ENCODE measurements at places on chromosomes 12 and 14.

DNA sequence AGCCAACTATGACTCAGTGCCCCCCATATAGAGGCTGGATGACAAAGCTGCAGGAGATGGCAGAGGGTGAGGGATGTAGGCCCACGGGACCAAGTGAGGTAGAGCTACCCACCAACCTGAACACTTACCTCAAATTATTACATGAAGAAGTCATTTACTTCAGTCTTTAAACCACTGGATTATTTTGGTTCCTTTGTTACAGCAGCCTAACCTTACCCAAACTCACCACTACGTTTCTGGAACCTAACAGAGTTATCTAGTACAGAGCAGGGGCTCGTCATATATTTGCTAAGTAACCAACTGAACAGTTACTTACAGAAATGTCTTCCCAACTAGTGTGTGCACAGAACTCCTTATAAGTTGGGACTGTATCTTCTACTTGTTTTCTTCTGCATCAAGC lies 85.2 kb upstream of the IGF1 start:
- DNase-seq = no peak

DNA sequence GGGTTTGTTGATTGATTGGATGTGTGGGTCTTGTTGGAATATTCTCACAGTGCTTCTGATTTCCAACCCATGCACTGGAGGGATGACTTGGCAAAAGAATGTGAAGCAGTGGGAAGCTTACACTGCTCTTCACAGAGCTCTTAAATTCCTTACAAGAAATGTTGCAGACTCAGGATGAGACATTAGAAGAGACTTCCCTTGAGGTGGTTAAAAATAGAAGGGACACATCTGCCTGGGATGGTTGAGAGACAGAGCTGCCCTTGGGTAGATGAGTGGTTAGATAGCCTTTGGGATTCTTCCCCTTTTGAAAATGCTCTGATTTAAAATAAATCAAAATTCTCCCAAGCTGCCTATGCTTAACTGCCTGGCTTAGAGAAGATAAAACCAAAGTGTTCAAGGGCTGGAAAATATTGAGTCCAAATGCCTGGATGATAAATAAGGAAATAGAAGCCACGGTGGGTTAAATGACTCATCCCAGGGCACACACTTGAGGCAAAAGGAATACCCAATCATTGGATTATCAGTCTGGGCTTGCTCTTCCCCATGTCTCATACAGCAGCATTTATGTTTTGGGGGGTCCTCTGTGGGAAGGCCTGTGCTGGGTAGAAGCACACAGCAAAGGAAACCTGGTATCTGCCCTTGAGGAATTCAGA lies 264.3 kb downstream of the AKAP6 start:
- no peak for DNase-seq

- no peak for DNase-seq
Observed at GRCh38 chr12:70619471-70620152, 17.6 kb downstream of the PTPRB start.

DNA sequence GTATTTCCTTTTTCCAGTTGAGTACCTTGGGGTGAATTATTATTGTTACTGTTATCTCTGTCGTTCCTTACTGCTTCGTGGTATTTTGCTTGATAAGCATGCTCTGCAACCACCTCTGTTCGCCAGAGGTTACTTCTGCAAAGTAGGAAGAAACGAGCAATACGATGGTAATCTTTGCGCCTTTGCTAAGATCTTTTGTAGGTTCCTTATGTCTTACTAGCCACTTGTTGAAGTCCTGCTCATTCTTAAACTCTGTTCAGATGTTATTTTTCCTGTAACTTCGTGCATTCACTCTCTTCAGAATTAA lies 729 bp upstream of the M6PR start:
- no peak for DNase-seq

DNA sequence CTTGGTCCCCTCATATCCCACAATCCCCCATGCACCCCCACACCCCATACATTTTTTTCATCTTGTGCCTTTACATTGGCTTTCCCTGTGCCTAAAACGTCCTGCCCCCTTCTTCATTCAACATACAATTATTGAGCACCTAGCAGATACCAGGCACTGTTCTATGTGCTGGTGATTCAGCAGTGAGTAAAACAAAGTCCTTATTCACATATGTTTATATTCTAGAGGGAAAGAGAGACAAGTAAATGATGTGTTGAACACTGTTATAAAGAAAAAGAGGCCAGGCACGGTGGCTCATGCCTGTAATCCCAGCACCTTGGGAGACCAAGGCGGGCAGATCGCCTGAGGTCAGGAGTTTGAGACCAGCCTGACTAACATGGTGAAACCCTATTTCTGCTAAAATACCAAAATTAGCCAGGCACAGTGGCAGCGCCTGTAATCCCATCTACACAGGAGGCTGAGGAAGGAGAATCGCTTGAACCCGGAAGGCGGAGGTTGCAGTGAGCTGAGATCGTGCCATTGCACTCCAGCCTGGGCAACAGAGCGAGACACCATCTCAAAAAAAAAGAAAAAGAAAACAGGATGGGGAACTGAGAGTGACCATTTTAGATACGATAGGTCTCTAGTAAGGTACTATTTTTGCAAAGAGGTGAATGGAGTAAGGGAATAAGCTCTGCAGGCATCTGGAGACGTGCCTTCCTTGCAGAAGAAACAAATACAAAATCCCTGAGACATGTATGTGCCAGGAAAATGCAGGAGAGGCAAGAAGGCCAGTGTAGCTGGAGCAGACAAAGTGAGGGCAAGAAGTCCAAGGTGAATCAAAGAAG lies 12.2 kb downstream of the SLC7A7 start:
- DNase-seq = no peak

DNA sequence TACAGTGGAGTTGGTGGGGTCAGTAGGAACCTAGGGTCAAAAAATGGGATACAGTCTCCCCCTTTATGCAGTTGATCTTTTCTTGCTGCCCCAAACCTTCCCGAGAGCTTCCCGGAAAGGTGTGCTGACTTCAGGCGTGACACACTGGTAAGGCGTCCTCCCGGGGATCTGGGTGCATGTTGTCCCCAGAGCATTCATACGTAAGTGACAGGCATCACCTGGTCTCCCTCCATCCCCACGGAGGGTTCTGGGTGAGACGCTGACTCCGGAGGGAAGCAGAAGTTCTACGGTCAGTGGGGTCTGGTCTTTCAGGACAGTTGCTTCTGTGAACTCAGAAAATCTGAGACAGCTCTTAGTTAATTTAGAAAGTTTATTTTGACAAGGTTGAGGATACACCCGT lies 159.6 kb upstream of the RTL1 start:
- no peak for DNase-seq

DNA sequence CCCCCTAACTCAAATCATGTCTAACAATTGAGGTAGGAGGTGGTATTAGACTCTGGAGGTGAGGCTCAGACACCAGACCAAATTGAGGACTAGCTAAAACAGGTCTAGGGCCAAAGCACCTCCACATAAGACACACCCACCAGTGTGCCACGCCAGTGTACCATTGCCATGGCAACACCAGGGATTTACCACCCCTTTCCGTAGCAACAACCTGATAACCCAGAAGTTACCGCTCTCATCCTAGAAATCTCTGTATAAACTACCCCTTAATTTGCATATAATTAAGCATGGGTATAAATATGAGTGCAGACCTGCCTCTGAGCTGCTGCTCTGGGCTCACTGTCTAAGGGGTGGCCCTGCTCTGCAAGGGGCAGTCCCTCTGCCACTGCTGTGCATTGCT lies 57.4 kb upstream of the PPP2R5C start:
- DNase-seq = no peak

DNA sequence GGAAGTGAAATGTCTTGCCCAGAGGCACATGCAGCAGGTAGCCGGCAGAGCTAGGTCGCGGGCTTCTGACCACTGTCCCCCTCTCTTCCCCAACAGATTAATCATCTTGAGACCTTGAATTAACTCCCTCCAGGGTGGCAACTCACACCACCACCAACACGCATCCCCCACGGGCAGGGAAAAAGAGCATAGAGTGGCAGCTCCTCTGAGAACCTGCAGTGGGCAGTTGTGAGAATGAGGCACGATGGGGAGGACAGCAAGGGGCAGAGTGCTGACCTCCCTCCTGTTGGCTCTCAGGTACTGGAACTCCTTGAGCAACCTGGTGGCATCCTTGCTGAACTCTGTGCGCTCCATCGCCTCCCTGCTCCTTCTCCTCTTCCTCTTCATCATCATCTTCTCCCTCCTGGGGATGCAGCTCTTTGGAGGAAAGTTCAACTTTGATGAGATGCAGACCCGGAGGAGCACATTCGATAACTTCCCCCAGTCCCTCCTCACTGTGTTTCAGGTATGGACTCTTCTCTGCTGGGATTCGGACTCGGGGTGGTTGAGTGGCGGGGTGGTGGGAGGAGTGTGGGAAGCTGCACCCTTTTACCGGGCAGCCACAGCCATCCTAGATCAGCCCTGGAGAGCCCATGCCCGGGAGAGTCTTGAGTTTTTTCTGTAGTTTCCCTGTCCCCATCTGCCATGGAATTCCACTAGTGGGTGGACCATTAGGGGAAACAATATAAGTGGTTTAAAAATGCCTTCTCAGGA lies 213.3 kb upstream of the FKBP4 start:
- DNase-seq = no peak

DNA sequence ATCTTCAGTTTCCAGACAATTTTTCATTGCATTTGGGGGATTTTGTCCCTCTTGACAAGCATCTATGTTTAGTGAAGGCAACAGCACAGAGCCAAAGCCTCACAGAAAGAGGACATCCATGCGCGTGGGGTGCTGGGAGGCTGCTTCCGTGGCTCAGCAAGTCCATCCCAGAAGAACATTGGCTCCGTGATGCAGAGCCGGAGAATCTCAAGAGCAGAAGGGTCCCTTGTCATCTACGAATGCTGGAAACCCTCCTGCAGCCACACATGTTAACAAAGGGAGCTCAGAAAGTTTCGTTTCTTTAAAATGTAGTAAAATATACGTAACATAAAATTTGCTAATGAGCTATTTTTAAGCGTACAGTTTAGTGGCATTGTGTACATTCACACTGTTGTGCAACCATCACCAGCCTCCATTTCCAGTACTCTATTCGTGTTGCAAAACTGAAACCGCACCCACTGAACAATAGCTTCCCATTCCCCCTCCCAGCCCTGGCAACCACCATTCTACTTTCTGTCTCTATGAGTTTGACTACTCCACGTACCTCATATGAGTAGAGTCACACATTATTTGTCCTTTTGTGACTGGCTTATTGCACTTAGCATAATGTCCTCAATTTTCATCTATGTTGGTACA lies 185.9 kb downstream of the TTC7B start:
- no peak for DNase-seq

GRCh38 chr12:67091204-67091603 lies 178.0 kb upstream of the CAND1 start:
- DNase-seq = peak; percentile 58

DNA sequence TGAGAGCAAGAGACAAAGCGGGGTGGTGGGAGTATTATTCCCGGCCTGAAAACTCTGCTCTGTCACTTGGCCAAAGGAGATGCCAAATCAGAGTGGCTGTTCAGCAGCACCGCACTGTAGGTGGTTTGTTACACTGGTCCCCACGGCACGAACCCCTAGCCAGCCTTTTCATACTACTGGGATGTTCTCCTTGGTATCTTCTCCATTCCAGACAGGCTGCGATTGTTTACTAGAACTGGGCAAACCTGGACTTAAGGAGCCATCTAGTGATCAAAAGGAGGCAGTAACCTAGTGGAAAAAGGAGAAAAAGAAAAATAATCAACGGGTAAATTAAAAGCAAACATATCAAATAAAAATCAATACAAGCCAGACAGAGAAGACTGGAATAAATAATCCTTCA lies 58.9 kb upstream of the TMTC2 start:
- DNase-seq = peak; percentile 52

DNA sequence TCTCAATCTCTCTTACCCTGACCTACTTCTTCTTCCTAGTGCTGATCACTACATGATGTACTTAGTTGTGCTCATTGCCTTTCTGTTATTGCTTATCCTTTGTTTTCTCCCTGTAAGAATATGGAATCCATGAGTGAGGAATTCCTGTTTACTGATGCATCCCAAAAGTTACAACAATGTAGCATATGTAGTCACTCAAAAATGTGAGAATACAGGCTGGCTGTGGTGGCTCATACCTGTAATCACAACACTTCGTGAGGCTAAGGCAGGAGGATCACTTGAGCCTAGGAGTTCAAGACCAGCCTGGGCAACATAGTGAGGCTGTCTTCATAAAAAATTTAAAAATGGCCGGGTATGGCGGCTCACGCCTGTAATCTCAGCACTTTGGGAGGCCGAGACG lies 8.0 kb upstream of the WDR20 start:
- DNase-seq = no peak

- no peak for DNase-seq
Observed at GRCh38 chr14:99042381-99043266, 229.4 kb downstream of the BCL11B start.

DNA sequence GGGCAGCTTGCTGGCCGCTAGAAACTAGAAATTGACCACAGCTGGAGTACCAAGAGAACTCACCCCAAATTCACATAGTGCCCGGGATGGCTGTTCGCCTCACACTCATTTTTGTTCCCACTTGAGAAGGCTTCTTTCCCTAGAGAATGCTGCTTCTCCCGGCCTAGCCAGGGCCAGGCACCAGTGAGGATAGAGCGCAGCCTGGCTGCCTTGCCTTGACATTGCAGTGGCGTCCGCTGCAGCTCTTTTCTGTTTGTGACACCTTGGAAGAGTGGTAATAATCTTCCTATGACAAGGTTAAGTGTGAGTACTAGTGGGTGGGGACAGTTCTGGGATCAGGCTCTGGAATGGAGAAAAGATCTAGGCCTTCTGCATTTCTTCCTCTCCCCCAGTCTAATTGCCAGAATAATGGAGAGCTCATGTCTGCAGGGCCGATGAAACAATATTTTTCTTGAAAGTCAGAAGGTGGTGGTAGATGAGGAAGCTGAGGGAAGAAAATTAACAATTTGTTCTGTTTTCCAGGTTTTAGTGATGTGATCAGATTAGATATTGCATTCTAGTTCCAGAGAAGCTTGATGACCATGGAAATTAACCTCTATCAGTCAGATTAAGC lies 3.7 kb downstream of the TMEM253 start:
- DNase-seq = peak; percentile 85

All from D341Med (cell line).